ENCODE measurements at places on chromosomes 5 and 9.
A peak's percentile ranks its signal among the peaks of the same experiment; 100 is the strongest.

DNA sequence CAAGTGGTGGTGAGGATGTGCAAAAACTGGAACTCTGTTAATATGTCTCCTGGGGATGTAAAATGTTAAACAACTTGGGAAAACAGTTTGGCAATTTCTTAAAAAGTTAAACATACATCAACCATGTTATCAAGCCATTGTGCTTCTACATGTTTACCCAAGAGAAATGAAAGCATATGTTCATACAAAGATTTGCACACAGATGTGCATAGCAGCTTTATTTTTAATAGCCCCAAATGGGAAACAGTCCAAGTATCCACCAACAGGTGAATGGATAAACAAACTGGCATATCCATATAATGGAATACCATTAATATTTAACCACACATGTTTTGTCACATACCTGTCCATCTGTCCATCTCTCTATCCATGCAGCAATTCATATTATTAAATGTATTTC is 6.2 kb downstream of the VPS13A start:
- no peak for DNase-seq

GRCh38 chr5:71932655-71933338 is 174.5 kb upstream of the MAP1B start:
- peak; percentile 59 for DNase-seq

GRCh38 chr5:179866241-179867078 is 7.8 kb upstream of the MRNIP start:
- peak; percentile 59 for DNase-seq

GRCh38 chr9:97502222-97502983 is 937 bp downstream of the TMOD1 start:
- DNase-seq = peak; percentile 79

- no peak for DNase-seq
These were observed 206.5 kb downstream of the GADD45G start for GRCh38 chr9:89811356-89811755.

- DNase-seq = no peak
These were observed 257.1 kb downstream of the FBXL7 start for GRCh38 chr5:15757103-15757502.

DNA sequence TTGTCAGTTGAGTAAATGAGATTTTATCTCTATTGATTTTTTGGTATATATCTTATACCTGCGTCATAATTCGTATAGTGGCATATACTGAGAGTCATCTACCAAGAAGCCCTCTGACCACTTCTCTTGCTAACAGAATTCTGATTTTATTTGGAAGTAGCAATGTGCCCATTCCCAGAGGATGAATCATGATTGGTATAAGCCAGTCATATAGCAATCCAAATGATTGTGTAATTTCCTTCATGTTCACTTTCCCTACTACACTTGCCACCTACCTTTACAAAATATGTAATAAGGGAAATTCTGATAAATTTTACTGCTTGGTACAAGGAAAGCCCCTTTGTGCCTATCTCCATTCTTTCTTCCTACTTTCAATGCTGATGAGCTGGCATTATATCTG is 16.1 kb upstream of the ZNF462 start:
- no peak for DNase-seq

GRCh38 chr5:17147617-17148016 is 69.8 kb upstream of the BASP1 start:
- no peak for DNase-seq

DNA sequence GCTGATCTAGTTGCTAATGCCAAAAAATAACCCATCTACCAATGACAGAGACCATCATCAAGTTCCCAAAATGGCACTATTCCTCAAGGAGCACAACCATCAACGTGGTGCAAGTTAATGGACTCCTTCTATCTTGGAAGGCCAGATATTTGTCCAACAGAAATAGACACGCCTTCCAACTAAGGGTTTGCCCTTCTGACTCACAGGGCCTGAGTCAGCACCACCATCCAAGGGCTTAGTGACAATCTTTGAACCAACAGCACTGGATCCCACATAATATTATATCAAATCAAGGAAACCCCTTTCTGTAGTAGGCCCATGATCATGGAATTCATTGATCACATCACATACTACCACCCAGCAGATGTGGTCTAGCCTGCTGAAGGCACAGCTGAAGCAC is 84.3 kb downstream of the MED27 start:
- no peak for DNase-seq

GRCh38 chr9:113823421-113823820 is 52.7 kb upstream of the ZNF618 start:
- no peak for DNase-seq

- no peak for DNase-seq
These were observed 46.5 kb upstream of the CEMIP2 start for GRCh38 chr9:71814815-71815214.

- DNase-seq = no peak
These were observed 1278.2 kb downstream of the CDH12 start for GRCh38 chr5:21574961-21575360.

GRCh38 chr5:78738693-78739300 is 90.2 kb upstream of the LHFPL2 start:
- DNase-seq = no peak

DNA sequence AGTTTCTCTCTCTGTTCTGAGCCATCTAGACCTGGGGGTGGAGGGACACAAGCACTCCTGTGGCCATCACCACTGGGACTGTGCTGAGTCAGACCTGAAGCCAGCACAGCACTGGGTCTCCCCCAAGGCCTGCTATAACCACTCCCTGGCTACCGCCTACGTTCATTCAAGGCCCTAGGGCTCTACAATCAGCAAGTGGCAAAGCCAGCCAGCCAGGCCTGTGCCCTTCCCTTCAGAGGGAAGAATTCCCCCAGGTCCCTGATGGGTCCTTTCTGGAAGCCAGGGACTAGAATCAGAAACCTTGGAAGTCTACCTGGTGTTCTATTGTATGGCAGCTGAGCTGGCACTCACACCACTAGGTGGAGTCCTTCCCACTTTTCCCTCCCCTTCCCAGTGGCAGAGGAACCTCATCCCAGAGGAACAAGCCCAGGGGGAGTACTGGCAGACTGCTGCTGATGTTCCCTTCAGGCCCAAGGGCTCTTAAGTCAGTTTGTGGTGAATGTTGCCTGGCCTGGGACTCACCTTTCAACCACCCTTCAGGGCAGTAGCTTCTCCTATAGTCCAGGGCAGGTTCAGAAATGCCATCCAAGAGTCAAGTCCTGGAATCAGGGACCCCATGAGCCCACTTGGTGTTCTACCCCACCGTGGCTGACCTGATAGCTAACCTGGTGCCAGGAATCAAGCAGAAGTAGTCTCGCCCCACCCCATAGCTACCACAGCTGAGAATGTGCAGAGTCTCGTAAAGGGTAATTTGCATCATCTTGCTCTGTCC is 20.0 kb downstream of the JMY start:
- peak; percentile 49 for DNase-seq

GRCh38 chr9:37632479-37632878 is 18.3 kb upstream of the FRMPD1 start:
- peak; percentile 44 for DNase-seq

GRCh38 chr5:91266184-91266705 is 116.9 kb downstream of the ARRDC3 start:
- no peak for DNase-seq

- no peak for DNase-seq
These were observed 15.5 kb downstream of the PRKACG start for GRCh38 chr9:68998385-68998784.

DNA sequence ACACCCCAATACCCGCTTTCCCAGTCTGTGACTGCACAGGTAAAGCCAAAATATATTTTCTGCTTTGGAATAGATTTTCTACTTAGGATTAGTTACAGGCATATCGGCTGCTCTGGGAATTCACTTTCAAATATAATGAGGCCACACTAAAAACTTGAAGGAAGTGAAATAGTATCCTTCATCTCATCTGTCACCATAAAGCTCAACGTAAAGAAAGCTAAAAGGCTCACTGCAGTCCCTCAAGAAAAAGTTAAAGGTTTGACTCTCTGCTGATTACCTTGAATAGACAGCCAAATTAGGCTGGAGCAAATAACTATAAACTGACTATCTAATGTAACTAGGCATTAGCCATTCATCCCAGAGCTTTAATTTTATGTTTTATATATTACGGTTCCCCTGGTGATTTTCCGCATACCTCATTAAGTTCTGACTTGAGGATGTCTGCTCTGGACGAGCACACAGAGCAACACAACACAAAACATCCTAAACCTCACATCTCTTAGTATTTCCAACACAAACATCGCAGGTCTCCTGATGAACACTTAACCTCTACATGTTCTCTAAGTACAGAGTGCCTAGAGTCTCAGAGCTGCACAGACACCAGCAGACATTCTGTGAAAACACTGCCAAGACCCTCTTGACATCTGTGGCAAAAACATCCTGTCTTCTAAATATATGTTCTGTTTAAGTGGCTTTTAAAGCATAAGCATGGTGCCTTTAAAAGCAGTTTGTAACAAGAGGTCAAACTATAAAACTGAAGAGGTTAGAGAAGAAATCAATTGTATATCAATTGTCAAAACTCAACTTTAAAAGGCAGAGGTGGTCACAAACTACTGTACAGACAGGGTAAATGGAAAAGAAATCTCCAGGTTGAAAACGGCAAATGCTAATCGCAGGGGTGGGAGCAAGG is 35.4 kb downstream of the ELAVL2 start:
- no peak for DNase-seq

- DNase-seq = no peak
These were observed 29.9 kb downstream of the NFX1 start for GRCh38 chr9:33320230-33320567.

DNA sequence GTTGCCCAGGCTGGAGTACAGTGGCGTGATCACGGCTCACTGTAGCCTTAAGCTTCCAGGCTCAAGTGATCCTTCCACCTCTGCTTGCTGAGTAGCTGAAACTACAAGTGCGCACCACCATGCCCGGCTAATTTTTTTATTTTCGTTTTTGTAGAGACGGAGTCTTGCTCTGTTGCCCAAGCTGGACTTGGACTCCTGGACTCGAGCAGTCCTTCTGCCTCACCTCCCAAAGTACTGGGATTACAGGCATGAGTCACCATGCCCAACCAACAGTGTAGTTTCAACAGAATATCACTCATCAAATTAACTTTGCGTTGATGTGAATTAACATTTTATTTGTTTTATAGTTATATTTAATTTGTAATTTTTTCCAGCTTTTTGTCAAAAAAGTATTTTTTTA is 45.3 kb downstream of the WDR70 start:
- DNase-seq = no peak

- DNase-seq = no peak
These were observed 33.5 kb downstream of the INSYN2B start for GRCh38 chr5:169946743-169947295.

DNA sequence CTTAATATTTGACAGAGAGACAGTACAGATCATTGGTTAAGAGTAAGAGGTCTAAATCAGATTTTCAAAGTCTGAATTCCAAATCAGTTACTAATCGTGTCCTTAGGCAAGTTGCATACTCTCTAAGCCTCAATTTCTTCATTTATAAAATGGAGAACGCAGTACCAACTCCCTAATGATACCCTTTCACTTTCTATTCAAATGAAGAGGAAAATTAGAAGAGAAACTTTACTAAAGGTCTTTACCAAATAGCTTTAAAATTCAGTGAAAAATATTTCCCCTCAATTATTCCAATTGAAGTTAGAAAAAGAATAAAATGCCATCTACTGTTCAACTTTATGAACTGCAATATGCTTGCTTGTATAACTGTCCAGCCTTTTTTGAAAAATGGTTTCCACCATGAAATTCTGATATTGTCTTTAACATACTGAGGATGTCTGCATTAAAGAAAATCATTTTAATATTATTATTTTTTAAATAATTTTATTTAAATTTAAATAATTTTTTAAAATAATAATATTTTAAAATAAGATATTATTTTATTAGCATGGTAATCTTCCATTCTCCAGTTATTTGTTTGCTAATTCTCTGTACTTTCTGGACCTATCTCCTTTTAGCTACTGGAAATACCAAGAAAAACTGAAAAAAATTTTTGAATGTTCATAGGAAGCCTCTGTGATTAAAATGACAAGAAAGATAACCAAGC is 36.0 kb downstream of the POC5 start:
- no peak for DNase-seq

DNA sequence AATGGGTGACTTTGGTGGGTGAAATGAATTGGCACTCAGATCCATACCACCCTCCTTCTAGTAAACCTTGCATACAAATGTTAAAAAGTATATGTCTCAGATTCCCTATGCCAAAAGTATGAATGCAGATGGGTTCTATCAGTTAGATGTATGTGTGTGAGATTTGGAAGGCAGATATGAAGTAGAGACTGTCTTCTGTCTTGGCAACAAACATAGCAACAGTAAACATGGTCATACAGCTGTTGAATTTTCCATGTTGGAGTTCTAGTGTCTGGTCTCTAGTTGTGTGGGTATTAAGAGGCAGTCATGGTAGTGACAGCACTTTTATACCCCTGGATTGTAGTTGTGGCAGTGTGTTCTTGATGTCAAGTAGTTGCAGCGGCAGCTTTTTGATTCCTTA is 125.6 kb upstream of the PITX1 start:
- no peak for DNase-seq

GRCh38 chr5:172417983-172418630 is 36.2 kb downstream of the SH3PXD2B start:
- DNase-seq = no peak

- no peak for DNase-seq
These were observed 6.1 kb upstream of the TMEM268 start for GRCh38 chr9:114604989-114605388.

- no peak for DNase-seq
These were observed 22.6 kb upstream of the PTGES start for GRCh38 chr9:129775448-129775798.

- DNase-seq = no peak
These were observed 493.7 kb downstream of the ENC1 start for GRCh38 chr5:74146796-74147195.

GRCh38 chr5:172142709-172143215 is 45.3 kb downstream of the STK10 start:
- no peak for DNase-seq

- no peak for DNase-seq
These were observed 510.5 kb upstream of the TNC start for GRCh38 chr9:115628426-115628825.

GRCh38 chr9:78000221-78000620 is 31.4 kb downstream of the GNAQ start:
- no peak for DNase-seq

DNA sequence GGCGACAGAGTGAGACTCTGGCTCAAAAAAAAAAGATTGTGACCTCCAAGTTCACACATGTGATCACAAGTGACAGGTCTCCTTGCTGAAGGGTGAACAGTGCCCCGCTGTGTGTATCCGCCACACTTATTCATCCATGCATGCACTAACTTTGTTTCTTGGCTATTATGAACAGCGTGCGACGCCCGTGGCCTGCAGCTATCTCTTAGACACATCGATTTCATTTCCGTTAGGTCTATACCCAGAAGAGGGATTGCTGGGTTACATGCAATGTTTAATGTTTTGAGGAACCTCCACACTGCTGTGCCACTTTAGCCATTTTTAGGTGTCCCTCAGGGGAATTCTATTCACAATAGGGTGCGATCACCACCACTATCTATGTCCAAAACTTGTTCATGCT is 12.1 kb upstream of the EGFL7 start:
- DNase-seq = no peak

DNA sequence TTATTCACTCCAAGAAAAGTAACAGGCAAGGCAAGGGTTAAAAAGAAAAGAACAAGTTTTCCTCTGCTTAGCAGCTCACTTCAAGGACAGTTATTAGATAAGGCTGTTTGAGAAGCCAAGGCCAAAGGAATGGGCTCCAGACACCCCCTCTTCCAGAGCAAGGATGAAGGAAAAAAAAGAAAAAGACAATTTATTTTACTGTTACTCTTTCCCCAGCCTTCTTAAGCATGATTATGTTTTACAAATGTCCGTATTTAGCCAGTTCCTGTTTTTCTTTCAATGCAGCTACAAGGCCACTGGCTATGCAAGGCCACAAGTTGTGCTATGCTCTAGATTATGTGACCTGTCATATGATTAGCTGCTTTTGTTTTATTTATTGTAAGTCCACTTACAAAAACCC is 106.5 kb upstream of the SIMC1 start:
- no peak for DNase-seq
